Fibroblast of skin of left biceps (primary cell): ENCODE measurements at places on chromosomes 1 and 21.
A peak's percentile ranks its signal among the peaks of the same experiment; 100 is the strongest.

- no peak for DNase-seq
Observed at GRCh38 chr1:94079080-94079940, 41.6 kb downstream of the ABCA4 start.

DNA sequence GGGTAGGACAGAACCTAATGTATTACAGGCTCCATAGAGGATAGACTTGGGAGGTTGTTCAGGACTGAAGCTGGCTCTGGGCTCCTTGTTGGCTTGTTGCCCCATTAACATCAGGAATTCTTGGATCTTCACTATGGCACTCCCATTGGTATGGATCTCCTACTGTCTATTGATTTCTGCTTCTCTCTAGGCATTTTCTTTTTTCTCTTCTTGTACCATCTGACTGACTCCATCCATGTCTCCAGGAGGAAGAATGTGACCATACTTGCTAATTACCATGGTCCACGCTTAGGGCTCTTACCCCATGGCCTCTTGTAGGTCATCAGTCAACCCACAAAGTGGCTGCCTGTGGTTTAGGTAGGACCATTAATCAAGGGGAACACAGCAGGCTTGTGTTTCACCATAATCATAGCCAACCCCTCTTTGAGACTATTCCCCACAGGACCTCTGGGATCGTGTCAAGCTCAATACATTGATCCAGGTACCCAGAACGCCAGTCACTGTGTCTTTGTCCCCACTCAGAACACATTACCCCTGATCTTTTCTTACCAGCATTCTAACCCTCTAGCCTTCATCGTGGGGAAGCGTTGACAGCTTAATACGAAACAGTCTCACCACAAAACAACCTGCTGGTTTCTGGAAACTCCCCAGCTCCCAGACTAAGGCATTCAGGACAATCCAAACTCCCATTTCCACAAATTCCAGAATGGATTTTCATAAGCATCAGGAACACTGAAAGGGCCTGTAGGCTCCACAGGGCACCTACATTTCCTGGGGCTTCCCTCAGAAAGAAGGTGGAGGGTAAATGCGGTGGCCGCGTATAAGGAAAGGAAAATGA, 97.1 kb downstream of the ETS2 start:
- no peak for DNase-seq

DNA sequence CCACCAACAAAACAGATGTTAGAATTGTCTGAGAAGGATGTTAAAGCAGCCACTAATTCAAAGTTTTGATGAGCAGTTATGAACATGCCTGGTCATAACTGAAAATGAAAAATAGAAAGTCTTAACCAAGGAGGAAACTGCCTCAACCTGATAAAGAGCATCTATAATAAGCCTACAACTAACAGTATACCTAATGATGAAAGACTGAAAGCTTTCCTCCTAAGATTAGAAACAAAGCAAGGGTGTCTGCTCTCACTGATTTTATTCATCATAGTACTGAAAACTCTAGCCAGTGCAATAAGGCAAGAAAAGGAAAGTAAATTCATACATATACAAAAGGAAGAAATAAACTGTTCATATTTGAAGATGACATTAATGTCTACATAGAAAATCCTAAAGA, 82.0 kb downstream of the KCNK1 start:
- DNase-seq = no peak

GRCh38 chr1:115893545-115893944, 52.6 kb upstream of the NHLH2 start:
- no peak for DNase-seq

DNA sequence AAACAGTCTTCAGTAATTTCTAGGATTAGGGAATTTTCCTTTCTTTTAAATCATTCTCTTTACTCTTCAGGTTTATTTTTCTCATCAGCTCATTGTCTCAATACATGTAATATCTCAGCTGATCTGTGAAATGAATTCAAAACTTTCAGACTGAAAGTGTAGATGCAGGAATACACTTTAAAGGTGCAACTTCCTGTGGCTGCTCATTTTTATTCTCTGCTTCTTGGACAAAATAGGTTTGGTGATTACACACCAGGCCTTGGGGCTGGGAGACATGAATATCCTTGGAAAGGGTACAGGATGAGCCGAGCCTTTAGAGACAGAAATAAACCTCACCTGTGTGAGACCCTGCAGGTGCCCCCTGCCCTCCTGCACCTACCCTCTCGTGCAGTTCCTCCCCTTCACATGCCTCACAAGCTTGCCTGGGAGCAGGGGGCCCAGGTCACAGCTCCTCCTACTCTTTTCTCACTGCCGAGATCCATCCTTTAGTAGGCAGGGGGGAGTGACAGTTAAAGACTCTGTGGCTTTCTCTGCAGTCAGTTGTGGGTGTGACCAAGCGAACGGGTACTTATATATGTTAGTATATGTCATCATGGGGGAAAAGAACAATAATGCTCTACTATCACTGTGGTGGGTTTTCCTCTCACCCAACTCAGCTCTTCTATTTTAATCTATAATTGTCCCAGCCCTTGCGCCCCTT, 23.6 kb downstream of the XCL2 start:
- DNase-seq = no peak

- DNase-seq = no peak
Observed at GRCh38 chr1:89974696-89975470, 20.0 kb upstream of the ZNF326 start.

DNA sequence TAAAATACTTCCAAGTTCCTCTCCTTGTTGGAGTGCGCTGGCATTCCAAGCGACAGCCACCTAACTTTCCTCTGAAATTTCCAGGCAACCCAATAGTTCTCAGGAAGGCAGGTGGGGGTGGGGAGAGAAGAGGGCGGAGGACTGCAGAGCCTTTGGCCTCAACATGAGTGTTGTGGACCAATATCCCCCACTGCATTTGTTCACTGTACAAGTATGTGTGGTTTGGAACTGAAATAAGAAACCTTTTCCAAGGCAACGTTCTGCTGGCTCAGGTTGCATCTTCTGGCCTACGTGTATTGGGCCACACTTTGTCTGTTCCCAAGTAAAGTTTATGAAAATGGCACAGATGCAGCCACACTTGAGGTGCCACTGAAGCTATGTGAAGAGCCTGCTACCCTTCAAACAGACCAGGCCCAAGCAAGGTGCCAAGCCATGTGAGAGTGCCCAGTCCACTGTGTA, 153.4 kb downstream of the DHRS3 start:
- DNase-seq = peak; percentile 85

DNA sequence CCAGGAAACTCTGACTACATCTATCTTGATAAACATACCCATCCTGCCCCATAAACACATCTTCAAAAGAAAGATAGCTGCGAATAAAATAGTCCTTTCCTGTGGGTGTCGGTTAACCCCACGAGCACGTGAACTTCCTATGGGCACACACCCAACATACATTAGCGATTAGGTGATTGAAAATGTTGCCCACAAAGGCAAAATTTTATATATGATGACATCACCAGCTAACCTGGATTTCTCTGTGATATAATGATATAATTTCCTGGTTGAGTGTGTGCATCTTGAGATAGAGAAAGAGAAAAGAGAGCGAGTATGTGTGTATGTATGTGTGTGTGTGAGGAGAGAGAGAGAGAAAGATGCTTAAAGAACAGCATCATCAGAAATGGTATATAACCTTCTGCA, 296.1 kb downstream of the PTPRC start:
- no peak for DNase-seq

GRCh38 chr1:183580281-183580682, 10.0 kb downstream of the NCF2 start:
- no peak for DNase-seq

DNA sequence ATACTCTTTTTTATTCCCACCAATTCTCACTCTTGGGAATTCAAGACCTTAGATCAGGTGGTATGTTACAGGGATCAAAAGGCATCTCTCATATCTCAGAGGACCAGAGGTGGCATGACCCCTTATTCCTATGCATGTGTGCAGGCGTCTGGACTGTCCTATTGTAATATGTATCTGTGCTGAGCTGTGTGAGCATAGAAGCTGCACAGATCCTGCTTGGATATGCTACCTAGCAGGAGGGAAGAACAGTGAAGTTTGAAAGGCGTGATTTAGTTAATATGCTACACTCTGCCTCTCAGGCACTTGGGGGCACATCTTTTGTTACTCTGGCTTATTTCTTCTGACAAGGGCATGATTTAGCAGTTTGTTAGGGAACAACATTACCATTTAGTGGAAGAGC, 86.7 kb upstream of the ZRANB2 start:
- no peak for DNase-seq

DNA sequence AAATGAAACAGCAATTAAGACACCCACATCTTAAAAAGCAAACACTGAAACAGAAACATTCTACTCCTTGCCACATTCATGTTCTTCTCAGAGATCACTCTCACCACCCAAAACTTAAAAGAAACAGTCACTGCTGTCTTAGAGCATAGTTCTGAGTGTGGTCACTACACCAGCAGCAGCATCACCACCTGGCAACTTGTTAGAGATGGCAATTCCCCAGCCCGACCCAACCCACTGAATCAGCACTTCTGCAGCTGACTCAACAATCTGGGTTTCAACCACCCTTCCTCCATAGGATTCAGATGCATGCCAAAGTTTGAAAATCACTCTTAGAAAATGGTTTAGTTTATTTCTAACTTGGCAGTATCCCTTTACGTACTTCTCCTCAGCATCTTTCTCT, 126.1 kb downstream of the CDC42BPA start:
- DNase-seq = peak; percentile 75

- DNase-seq = peak; percentile 5
Observed at GRCh38 chr1:167599957-167600581, 30.0 kb upstream of the RCSD1 start.

DNA sequence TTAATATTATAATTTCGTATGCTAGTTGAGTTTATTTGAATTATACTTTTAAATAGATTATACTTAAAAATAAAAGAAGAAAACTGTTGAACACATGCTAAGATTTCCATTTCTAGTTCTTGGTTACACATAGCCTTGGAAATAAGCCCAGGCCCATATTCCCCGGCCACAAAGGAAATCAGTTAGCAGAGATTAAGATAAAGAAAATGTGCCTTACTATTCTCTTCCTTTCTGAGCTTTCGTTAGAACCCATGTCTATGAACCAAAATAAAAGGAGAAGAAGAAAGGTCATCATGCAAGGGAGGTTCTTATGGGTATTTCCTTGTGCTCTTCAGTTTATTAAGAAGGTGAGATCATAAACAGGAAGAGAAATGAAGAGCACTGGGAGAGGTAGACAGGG, 32.3 kb upstream of the CRP start:
- no peak for DNase-seq
